ENCODE measurements at places on chromosomes 3 and 15.

DNA sequence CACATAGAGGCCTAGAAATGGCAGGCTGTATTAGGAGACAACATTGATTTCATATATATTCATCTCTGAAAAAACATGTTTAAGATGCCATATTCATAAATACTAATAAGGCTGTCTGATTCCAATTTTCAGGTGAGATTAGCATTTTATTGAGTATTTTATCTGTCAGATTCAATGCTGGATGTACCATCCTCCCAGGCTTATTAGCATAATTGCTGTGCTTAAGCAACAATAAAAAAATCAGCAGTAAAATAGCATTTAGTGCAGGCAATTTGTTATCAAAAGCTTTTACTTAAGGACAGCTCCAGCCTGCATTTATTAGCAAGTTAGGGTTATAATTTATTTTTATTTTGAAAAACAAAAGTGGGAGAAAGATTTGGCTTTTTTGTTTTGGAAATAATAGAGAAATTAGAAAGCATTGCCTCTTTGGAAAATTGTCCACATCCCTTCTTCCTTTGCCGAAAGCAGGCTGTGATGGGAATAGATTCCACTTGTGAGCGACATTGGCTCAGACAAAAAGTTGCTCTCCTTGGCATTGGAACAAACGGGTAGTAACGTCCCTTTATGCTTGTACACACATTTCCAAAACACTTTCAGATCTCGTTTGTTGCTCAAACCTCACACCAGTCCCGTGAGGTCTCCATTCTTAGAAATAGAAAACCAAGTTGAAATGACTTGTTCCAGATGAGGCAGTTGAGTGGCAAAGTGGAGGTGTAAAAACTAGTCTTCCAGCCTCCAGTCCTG is 134.0 kb downstream of the LPP start:
- DNase-seq, result no peak

DNA sequence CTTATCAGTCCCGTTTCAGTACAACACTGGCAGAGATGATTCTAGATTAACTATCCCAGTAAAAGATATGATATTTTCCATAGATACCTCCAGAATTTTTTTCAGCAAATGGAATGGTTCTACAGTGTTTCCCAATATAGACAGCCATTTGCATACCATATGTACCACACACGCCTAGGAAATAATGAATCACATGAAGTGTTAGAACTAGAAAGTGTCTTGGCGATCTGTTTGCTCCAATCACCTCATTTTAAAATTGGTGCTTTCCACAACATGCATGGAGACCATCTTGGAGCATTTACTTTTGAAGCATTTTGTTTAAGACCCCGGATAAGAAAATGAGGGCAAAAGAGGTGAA is 2.0 kb downstream of the C2CD4A start:
- DNase-seq, result no peak

DNA sequence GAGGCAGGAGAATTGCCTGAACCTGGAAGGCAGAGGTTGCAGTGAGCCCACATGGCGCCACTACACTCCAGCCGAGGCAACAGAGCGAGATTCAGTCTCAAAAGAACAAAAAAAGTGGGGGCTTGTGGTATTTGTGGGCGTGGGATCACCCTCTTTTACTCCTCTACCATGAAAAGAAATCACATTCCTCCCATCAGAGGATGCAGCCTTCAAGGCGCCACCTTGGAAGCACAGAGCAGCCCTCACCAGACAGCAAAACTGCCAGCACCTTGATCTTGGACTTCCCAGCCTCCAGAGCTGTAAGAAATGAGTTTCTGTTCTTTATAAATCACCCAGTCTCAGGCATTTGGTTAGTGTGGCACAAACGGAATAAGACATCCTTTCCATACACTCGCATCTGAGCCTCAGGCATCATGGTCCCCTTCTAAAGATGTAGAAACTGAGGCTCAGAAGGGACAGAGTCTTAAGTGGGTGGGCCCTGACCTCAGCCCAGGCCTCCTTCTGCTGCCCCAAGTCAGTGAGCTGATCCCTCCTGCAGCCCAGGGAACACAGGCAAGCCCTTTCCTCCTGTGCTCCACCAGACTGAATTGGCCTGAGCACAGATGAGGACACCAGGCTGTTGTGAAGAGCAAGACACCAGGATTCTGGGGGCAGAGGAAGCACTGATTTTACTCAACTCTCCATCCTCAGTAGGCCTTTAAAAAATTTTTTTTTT is 201.7 kb upstream of the LINGO1 start:
- DNase-seq, result no peak

- no peak for DNase-seq
Observed at GRCh38 chr15:60395276-60396011, 2.3 kb downstream of the ANXA2 start.

DNA sequence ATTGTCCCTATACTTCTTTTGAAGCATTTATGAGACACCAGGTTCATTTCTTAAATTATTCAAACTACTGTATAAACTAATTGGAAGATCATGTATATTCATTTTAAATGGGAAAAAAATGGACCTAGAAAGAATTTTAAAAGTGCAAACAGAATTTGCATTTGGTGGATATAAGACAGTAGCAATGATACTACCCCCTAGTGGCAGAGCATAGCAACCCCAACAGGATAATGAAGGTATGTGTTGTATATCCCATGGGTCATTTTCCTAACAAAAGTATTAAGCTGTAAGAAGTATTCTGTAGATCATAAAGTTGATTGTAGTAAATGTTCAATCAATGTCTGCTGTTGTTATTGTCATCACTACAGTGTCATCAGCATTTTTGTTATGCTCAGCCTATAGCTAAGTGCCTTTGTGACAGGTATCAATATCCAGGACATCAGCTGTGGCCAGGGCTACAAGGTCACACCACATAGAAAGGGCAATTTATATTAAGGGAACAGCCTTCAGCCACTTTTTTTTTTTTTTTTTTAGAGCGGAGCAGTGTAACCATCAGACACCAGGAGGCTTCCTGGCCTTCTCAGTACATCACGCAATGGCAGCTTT is 175.8 kb downstream of the FOXB1 start:
- DNase-seq, result peak; percentile 46

DNA sequence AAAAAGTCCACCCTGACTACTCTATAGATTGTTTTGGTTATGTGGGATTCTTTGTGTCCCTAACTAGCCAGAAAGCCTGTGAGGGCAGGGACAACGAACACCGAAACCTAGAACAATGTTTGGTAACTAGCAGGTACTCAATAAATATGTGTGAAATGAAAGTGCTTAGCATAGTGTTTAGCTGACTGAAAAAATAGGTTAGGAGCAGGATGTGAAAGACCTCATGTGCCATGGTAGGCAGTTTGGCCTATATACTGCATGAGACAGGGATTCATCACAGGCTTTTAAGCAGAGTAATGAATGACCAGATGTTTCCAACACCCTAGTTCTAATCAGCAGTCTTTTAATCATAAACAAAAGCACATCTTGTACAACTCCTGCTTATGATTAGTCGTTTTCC is 64.2 kb downstream of the MYO5A start:
- DNase-seq, result no peak

DNA sequence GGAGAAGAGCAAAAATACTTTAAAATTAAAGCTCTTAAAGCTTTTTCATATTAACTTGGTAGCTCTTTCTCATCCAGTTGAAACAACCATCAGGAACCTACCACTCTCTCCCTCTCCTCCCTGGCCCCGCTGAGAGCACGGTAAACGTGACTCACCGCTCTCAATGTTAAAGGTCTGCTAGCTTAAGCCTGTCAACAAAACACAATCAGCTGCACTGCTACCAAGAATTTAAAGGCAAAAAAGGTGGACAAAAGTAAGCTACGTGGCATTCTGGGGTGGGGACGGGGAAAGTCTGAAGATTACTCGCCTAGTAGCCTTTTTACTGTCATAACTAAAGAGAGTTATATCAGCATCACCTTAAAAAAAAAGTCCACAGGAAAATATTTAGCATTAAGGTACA is 8.4 kb upstream of the GP5 start:
- no peak for DNase-seq

- DNase-seq, result no peak
Observed at GRCh38 chr3:46369675-46370132, 1.0 kb upstream of the CCR5 start.

DNA sequence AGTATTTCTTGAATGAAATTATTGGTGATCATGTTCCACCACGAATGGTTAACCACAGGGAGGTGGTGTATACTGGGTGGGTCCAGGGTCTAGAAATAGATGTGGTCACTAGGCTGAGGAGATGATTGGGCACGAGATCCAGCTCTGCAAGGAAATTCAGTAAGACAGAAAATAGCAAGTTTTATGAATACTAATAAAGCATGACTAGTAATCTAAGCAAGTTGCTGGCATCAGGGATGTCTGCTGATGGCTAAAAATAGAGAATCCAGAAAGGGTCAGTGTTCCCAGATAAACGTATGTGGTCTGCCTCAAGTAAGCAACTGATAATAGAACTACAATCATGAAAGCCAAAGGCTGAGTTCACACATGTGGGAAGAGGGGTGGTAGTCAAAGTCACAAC is 108.3 kb upstream of the FRMD4B start:
- DNase-seq, result no peak

DNA sequence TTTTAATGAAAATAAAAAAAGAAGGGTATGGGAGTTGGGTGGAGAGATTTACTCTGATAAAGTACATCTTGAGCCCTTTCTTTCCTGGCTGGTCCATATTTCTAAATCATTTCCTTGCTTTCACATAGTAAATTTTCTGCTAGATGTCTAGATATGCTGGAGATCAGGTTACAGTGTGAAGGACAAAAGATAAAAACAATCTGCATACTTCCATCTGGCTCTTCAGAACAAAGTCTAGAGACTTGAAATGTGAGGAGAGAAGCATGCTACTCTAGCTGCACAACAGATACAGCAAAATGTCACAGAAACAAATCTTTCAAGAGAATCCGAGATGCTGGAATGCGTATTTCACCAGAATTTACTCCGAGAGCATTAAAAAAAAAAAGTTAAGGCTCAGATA is 42.2 kb downstream of the FOXP1 start:
- DNase-seq, result no peak

- no peak for DNase-seq
Observed at GRCh38 chr15:66873856-66874255, 171.8 kb downstream of the SMAD6 start.

GRCh38 chr3:8736436-8736835 is 2.8 kb downstream of the CAV3 start:
- no peak for DNase-seq

GRCh38 chr3:32239307-32240158 is 1.1 kb downstream of the CMTM8 start:
- DNase-seq, result no peak

DNA sequence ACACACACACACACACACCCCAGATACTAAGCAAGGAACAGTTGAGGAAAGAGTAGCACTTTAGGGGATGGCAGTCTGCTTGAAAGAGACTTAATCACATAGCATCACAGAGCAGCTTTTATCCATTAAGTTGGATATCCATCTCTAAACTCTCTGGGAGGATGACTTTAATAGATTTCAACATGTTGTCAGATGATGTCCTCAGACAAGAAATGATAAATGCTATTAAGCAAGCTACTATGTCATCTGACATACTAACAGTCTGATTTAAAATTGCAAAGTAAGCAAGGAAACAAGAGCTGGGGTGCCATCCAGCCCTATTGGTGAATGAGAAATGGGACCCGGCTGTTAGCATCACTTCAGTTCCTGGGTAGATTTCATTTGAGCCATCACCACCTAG is 136.9 kb downstream of the PLCL2 start:
- DNase-seq, result no peak

DNA sequence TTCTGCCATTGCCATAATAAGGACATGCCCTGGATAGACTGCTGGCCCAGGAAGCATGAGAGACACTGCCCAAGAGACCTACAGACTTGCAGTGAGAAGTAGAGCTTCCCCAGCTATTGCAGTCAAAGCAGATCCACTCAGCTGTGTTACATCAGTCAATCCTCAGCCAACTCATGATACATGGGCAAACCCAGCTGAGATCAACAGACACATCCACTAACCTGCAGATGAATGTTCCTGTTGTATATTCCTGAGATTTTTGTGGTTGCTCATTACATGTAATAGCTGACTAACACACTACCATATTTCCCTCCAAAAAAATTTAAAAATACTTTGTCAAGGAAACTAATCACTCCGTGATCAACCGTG is 68.6 kb downstream of the DCLK3 start:
- DNase-seq, result no peak

- DNase-seq, result no peak
Observed at GRCh38 chr3:29282427-29283230, 1.8 kb downstream of the RBMS3 start.

GRCh38 chr15:40325700-40326099 is 2.2 kb downstream of the INAFM2 start:
- no peak for DNase-seq

DNA sequence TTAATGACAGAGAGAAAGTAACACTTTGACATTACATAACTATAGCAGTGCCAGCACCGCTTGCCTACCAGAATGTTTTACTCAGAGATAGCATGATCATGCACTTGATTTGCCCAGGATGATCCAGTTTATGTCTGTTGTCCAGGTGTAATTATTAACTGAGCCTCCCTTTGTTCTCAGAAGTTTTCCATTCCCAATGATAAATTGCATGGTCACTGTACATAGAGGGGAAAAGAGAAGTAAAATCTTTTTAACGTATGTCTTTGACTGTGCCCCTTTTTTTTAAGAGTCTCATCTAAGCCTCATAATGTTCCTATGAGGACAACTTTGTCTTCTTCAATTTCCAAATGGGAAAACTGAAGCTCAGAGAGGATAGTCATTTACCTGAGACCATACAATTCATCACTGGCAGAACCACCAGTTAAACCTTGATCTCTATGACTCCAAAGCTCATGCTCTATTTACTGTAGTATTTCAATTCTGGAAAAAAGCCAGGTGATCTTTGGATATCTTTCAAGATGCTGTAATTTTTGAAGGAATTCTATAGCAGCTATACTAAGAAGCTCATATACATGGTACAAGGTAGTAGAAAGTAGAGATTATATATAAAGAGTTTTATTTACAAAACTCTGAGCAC is 25.1 kb downstream of the C3orf85 start:
- DNase-seq, result no peak

- no peak for DNase-seq
Observed at GRCh38 chr3:171404376-171404967, 55.7 kb downstream of the TNIK start.

- no peak for DNase-seq
Observed at GRCh38 chr3:157163217-157163953, 3.4 kb upstream of the CCNL1 start.

DNA sequence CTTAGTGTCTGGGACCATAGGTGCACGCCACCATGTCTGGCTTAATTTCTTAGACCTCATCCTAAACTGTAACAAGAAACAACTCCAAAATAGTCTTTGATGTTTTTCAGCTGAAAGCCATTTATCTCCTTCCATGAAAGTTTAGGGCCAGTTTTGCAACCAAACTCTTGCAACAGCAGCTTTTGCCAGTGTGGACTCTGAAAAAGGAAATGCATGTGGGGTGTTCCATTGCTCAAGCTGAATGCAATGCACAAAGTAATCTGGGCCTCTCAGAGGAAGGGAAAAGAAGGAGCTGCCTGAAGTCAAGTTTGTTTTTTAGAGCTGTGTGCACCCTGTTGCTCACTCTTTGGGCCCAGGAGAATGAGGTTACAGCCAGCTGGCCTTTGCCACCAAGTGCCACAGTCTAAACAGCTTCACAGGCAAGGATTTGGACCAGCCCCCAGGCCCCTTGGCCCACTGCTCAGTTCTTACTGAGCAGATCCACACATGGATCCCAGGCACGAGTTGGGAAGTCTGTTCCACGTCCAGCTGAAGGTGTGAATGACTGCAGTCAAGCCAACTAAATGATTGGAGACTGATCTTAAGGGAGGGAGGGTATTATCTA is 212.3 kb upstream of the LRRFIP2 start:
- no peak for DNase-seq
